Ammon's horn (tissue), 1 donor: ENCODE measurements at places on chromosomes 6 and 20.

GRCh38 chr20:54179946-54180345 lies 6.2 kb upstream of the CYP24A1 start:
- no peak for DNase-seq

DNA sequence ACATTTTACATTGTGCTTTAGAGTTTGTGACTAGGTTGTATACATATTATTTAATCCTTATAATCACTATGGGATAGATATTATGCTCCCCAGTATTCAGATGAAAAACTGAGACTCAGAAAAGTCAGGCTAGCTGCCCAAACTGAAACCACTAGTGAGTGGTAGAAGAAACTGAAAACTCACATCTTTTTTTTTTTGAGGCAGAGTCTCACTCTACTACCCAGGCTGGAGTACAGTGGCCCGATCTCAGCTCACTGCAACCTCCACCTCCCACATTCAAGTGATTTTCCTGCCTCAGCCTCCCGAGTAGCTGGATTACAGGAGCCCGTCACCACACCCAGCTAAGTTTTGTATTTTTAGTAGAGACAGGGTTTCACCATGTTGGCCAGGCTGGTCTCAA lies 22.2 kb downstream of the RNF24 start:
- DNase-seq: no peak

GRCh38 chr20:50153153-50153499 lies 397 bp downstream of the PEDS1 start:
- DNase-seq: no peak

- DNase-seq: no peak
These were observed 32.4 kb upstream of the NOP56 start for GRCh38 chr20:2619961-2620595.

- DNase-seq: no peak
These were observed 150.8 kb upstream of the RIPOR2 start for GRCh38 chr6:25086500-25087091.

DNA sequence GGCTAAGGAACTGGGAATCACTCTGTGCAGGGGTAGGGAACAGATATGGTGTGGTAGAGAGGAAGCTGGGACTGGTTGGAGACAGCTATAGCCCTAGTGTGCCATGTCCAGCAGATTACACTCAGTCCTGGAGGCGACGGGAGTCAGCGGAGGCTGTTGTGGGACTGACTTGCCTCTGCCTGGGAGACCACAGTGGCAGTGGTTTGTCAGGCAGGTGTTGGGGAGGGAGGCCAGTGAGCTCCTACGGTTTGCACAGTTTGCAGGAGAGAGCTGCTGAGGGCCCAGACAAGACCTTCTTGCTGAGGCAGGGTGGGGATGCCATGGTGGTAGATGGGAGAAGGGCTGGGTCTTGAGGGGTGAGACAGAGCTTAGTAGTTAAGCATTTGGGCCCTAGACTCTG lies 4.9 kb downstream of the PLCG1 start:
- DNase-seq: no peak

DNA sequence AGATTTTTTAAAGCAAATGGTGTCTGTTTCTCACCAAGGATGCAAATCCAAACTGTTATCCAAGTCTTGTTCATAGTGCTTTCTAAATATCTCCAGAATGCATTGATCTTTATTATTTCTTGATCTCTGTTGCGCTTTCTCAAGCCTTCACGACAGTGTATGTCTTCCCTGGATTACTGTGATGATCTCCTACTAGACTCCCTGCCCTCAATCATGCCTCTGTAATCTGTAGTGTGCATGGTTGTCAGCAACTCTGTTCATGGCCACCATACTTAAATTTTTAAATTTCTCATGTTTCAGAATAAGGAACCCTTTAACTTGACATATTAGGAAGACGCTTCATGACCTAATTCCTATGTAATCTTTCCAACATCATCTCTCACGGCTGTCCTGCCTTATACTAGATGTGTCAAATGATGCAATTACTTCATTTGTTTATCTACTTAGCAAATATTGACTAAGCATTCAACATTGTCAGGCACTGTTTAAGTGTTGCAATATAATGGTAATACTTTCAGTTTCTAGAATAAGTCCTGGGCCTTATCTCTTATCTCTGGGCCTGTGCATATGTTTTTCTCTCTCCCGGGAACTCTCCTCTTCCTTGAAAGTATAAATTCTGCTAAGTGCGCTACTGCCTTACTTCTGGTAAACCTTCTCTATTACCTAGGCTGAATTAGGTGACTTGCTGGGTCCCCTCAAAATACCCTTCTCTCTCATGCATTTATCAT lies 25.6 kb upstream of the AHI1 start:
- DNase-seq: no peak

DNA sequence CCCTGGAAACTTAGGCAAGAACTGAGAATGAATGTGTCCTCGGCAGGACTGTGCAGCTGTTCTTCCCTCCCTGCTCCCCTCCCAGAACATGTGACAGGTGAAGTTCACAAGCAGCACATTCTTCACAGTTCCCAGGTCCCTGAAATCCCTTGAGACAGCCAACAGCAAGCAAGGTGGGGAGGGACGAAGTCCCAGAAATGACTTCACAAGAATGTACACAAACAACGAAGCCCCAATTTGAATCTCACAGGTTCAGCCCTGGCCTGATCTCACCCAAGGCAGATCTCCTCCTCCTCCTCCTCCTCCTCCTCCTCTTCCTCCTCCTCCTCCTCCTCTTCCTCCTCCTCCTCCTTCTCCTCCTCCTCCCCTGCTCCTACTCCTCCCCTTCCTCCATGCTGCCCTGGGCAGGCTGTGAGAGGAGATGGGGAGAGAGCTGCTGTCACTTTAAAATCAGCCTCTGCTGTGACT lies 32.4 kb downstream of the WRNIP1 start:
- no peak for DNase-seq

DNA sequence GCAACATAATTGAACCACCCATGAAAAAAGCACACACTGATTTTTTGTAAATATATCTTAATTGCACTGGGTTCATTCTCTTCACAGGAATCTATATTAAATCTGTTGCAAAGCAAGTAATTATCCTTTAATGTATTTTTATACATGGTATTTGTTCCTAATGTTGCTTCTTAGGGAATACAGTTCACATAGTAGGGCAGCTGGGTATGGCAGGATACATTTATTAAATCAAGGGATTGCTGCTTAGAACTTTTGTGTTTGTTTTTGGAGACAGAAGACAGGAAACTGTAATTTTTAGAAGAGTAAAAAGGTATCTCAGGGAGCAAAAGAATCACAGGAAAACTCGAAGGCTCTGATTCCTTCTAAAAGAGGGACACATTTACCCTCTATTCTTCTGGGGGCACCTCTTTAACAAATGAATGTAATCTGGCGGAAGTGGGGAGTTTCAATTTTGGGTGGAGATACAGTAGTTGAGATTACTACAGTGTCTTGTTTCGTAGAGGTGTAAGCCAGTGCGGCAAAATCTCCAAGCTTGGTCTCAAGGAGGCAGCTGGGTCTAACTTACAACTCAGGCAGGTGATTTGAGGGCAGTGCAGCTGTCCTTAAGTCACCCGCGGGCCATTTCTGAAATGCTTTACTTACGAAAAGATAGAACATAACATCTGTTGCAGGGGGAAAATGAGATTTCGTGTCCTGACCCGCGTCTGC lies 812 bp upstream of the SMIM13 start:
- DNase-seq: peak; percentile 62

DNA sequence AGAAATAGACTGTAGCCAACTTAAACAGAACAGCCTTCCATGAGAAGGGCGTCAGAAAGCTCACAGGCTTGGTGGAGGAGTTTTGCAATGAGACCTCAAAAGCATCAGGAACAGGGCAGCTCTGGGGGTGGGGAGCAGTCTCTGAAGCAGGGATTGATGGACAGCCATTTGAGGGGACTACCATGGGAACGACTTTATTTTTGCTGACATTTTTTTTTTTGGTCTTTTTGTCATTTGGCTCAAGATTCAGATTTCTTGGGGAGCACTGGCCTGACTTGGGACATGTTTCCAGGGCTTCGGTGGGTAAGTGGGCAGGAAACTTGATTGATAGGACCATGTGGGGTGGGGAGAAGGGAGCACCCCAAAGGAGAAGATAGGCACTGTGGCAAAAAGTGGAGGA lies 32.1 kb upstream of the SCP2D1 start:
- no peak for DNase-seq

DNA sequence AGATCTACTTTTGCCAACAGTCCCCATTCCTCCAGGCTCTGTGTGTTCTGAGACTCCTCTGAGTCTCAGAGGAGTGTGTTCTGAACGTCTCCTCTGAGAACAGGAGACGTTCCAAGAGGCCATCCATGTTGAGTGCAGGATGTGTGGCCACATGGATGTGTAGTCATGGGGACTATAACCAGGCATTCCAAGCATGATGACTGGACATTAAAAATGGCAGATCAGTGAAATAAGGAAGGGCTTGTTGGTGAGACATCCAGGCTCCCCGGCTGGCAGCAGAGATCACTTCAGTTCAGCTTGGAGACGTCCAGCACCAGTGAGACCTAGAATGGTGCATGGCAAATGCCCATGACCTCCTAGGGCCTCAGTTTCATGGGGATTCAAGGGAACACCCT lies 34.3 kb upstream of the POU5F1 start:
- DNase-seq: no peak

DNA sequence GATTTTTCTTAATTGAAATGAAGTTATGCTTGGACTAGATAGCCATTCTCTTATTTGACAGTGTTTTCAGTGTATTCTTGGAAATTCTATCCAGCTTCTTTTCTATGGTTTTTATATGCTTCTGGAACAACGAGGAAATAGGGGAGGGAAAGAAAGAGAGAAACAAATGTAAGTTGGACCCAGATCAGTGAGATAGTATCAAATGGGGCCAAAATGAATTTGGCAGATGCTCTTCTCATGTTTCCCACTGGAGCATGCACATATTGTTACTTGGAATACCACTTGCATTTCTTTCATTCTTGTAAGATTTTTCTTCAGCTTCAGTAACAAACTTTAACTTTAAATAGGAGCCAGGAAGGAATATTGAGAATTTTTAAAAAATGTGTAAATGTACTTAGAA lies 312.3 kb downstream of the PRL start:
- no peak for DNase-seq
